ENCODE measurements at places on chromosomes 5 and 9.
A peak's percentile ranks its signal among the peaks of the same experiment; 100 is the strongest.

DNA sequence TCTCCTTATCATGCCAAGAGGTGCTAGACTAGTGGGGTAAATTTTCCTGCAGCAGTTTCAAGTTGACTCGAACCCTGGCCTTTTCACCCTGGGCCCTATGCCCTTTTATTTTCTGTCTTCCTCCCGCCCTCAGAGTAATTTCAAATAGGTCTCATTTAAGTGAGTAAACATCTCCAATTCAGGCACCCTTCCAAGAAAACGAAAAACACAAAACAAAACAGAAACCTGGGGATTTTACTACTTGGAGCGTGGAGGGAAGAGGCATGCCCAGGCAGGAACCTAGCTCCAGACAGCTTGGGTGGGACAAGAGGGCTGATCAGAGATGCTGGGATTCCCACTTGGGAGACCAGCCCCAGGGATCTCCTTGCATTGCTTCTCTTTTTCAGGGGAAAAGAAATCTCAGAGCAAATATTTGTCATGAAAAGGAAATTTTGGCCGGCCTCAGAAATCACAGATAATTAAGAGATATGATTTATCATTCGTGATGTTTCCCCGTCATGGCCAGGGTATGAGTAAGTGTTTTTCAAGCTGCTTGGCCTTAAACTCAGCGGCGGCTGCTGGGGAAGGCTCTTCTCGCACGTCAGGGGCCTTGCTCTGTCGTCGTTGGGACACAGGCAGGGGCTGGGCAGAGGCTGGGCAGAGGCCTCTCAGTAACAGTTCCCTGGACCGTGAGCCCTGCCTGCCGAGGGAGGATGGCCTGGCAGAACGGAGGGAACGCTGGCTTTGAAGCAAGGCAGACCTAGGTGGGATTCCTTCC, 248.6 kb upstream of the KLF4 start:
- DNase-seq = peak; percentile 25

GRCh38 chr9:94026816-94027215, 57.4 kb upstream of the PTPDC1 start:
- no peak for DNase-seq

DNA sequence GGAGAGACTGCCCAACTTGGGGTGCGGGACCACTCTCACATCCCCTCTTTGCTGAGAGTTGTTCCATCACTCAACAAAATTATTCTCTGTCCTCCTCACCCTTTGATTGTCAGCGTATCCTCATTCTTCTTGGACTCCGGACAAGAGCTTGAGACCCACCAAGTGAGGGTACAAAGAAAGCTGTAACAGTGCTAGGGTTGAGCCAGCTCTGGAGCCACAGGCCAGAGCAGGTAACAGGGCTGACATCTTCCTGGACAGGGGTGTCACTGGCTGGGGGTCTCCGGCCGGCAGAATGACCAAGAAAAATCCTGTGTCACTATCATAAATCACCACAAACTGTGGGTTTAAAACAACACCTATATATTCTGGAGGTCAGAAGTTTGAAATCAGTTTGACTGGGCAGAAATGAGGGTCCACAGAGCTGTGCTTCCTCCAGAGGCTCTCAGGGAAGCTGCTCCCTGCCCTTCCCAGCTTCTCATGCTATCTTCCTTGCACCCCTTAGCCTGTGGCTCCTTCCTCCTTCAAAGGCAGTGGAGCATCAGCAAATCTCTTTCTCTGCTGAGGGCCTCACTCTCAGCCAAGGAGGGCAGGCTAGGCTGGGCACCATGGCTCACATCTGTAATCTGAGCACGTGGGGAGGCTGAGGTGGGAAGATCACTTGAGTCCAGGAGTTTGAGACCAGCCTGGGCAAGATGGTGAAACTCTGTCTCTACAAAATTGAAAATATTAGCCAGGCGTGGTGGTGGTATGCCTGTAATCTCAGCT, 4.1 kb upstream of the BBLN start:
- no peak for DNase-seq

DNA sequence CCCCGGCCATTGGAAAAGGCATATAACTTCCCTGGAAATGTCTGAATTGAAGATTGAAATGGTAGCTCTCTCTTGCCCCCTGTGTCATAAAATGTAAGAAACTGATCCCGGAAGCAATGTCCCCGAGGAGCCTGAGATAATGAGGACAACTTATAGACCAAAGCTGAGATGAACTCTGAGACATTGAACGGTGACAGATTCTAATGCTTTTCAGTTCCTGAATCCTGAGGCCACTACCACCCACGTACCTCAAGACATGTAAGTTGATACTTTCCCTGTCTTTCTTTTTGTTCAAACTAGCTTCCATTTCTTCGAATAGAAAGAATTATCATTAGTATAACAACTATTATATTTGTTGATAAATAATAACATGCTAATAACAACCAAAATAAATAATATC, 51.0 kb downstream of the KIF4B start:
- DNase-seq = no peak

DNA sequence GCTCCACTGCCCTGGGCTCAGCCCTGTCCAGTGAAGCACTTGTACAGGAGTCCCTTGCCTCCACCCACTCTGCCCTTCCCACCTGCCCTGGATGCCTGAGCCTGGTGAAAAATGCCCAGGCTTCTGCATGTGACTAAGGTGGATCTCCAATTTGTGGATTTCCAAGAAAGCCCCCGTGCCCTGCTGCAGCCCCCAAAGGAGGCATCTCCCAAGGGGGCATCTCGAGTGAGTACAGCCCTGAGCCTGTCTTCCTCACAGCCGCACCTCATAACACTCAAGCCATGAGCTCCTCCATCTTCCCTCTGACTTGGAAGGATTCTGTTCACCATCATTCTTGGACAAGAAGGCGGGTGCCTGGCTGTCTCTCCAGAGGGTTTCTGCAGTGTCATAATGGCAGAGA, 158.0 kb upstream of the PPP1R26 start:
- DNase-seq = no peak

Data from kidney tubule cell (primary cell).